CD4-positive, alpha-beta T cell treated with Interleukin-17A for 1 hour (primary cell): ENCODE measurements at places on chromosomes 12 and 14.

GRCh38 chr12:130563323-130563722, 152.8 kb downstream of the RIMBP2 start:
- DNase-seq, result no peak

DNA sequence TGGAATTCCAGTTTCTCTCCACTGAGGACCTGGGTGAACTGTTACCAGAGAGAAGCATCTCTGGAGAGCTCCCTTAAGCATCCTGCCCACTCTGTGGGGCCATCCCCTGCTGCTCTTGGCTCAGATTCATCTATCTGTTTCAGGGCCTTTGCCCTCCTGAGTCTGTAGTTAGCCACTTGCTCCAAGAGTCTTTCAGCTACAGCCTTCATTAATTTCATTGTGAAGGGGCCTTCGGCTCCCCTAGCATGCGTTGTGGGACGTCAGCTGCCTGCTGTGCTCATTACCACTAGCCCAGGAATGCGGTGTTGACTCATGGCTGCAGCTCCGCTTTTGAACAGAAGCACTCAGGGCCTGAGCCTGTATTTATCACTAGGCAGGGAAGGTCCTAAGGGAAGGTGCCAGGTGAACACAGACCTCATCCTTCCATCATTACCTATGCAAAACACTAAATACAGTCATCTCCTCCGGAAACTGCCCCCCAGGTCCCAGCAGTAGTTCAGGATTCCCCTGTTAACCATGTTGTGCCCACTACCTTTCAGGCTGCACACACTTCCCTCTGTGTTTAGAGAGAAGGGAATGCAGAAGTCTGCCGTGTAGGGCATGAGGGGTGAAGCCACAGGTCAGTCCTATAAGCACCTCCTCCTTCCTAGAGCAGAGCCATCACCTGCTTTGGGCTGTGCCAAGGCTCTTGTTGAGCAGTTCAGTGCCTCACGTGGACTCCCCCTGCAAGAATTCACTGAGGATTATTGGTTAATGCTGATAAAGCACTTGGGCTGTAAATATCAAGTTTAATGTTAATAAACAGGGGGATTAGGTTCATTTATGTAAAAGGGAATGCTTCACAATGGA, 191.4 kb downstream of the CACNA1C start:
- no peak for DNase-seq

DNA sequence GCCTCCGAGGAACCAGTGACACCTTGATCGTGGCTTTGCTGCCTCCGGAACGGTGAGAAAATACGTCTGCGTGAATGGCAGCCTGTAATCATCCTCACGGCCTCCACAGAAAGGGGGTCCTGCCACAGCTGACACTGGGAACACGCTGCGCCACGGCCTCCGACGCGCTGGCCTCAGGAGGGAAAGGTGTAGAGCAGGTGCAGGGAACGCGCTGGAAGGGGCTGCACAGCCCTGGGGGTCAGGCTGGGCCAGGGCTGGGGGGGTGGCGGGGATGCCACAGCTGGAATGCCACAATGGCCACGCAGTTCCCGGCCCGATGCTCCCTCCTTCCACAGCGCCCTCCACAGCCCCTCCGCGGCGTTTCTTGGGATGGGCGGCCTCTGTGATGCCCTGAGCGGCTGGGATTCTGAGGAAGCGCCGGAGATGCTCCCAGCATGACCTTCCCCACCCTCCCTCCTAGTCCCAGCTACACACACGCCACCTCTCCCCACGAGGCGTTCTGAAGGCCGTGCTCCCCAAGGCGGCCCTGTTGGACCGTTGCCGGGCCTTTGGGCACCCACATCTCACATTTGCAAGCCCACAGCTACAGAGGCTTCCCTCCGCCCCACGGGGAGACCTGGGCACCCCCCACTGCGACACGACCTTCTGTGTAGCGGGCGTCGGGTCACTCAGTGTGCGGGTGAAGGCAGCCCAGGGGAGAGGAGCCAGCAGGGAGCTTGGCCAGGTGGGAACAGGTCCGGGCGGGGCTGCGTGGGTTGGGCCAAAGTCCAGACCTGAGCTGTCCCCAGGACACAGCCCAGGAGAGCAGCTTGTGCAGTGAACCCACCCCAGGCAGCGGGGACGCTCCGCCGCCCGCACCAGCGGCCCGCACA, 31.8 kb upstream of the GALNT9 start:
- DNase-seq, result no peak

DNA sequence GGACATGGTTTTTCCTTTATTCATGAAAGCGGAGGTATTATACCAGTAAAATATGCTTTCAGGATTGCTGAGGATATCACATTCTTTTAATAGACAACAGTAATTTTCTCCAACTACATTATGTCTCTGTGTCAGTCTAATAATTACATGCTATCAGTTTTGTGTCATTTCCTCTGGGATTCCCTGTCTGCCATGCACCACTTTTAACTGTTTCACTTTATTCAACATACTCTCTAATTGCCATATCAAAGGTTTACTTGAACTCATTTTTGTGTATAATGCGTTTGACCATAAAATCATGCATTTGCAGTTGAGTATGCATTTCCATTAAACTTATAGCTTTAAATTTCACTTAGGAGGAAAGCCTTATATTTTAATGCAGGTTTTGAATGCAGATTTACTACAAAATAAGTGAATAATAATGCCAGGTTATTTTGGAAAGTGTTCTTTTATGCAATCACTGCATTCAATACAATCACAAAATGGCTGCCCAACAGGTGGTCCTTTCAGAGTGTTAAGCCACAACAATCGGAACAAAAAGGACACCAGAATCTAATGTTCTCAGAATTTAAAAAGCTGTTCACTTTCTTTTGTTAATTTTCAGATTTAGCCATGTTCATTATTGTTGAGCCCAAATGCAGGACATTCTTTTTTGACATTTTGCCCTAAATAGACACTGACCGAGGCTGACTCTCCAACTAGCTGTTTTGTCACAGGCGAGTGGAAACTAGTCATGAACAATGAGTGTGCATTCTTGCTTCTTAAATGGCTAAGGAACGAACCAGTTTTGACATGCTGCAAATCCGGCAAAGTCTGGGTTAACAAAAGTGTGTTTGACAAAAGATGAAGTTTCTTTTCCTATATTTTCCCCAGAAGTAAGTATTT, 40.9 kb downstream of the MBIP start:
- DNase-seq, result no peak

DNA sequence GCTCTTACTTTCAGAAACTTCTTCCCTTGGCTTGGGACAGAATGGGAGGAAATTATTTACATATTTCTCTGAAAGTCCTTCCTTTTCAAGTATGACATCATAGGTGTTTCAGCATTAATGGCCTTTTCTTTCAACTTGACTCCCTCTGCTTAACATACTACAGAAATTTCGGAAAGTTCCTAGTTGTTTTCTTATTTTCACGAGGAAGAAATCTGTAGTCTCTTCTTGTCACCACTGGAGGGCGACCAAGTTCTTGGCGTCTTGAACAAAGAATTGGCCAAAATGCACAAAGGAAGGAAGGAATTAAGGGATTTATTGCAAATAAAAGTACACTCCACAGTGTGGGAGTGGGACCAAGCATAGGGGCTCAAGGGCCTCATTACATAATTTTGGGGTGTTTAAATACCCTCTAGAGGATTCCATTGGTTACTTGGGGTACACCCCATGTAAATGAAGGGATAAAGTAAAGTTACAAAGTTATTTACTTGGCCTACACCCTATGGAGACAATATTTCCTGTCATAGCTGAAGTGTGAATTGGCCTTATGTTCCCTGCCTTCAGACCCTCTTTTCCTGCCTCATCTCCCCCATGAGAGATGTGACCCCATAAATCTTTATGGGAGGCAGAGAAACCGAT, 70.4 kb downstream of the RPL10L start:
- no peak for DNase-seq

- DNase-seq, result peak; percentile 98
Measured at GRCh38 chr12:14770496-14771461, 32.5 kb downstream of the WBP11 start.

DNA sequence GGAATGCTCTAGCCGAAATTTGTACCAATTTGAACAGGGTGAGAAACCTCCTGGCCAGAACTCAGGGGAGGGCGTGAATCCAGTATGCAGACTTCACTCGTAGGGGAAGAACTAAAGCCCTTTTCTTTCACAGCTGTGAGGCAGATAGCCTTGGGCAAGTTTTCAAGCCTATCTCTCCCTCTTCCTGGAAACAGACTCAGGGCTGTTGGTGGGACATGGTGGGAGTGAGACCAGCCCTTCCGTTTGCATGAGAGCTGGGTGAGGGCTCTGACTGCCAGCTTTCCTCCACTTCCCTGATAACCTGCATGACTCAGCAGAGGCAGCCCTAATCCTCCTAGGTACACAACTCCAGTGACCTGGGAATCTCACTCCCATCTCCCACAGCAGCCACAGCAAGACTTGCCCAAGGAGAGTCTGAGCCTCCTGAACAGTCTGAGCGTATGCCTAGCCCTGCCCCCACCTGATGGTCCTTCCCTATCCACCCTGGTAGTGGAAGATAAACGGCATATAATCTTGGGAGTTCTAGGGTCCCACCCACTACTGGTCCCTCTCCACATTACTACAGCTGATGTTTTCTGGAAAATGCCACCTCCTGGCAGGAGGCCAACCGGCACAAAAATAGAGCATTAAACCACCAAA, 170.1 kb upstream of the AMIGO2 start:
- DNase-seq, result no peak

DNA sequence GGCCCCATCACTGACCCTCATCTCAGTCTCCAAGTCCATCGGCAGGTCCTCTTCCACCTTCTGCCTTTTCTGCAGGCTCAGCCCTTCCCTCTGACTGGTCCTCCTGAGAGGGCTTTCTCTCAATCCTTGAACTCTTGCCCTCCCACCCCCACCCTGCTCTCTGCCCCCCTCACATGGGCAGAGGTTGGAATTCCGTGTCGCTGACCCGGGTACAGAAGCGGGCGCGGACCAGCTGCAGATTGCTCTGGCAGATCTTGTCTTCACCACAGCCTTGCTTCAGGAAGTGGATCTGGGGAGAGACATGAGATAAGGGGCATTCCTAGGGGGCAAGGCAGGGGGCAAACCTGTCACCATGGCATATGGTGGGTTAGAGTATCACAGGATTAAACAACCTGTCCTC, 12.4 kb downstream of the ITGA7 start:
- DNase-seq, result no peak

GRCh38 chr14:68521961-68522509, 270.8 kb downstream of the ZFP36L1 start:
- DNase-seq, result no peak

- DNase-seq, result no peak
Measured at GRCh38 chr12:94327809-94328208, 131.9 kb downstream of the CEP83 start.

DNA sequence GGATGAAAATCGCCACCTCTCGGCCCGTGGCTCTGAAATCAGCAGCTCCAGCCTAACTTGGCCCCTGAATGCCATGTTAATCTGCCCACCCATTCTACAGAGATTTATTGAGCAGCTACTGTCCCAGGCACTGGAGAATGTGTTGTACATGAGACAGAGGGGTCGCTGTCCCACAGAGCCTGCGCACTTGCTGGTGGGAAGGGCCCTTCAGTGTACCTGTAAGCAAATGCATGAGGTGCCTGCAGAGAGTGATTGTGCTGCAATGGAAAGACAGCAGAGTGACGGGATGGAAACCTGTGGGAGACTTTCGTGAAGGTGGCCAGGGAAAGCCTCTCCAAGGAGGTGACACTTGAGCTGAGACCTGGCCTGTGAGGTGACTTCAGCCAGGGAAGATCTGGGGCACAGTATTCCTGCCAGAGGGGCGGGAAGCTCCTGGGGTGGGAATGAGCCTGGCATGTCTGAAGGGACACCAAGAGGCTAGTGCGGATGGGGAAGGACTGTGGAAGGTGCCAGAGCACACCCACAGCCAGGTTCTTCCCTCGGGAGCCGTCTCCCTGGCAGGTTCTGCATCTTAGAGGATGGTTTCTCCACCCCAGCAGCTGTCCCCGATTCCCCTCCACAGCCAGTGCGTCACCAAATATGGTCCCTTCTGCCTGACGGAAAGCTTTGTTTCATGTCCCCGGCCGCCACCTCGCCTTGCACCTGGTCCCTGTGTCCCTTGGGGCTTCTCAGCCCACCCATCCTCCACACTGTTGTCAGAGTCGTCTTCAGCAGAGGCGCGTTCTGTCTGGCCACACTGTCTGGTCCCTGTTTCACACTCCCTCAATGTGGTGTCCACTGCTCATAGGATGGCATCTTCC, 8.7 kb downstream of the SMIM41 start:
- no peak for DNase-seq

DNA sequence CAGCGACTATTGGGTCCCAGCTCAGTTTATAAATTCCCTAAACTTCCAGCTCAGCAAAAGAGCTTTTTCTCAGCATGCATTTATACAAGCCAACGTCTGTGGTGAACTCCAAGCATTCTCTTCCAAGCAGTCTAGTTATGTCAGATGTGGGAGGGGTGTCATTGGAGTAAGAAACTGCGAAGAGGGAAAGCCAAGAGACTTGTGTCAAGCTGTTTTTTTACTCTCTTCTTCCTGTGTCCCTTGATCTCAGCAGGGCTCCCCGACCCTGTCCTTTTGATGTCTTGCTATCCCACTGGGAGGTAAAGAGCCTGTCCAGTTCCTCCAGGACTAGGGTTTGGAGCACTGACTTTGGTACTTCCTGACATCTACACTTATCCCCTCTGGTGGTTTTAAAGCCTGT, 69.0 kb downstream of the PPM1H start:
- no peak for DNase-seq

GRCh38 chr12:90854136-90854689, 100.8 kb downstream of the CCER1 start:
- peak; percentile 7 for DNase-seq

GRCh38 chr14:96281486-96281885, 25.5 kb downstream of the BDKRB1 start:
- no peak for DNase-seq

DNA sequence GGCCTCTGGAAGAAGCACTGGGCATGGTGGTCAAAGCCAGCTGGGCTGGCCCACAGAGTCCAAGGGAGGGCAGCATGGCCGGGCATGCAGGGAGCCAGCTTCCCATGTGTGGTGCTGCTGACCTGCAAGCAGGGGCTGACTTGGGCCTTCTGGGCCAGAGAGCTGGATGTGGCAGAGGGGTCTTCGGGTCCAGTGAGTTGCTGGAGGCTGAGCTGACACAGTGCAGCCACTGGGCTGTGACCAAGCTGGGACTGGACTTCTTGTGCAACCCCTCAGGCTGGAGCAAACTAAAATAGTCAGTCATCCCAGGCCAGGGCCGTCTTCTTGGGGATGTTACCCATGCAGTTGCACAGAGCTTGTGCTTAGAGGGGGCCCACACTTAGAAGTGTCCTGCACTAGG, 7.3 kb upstream of the RIN3 start:
- DNase-seq, result no peak

DNA sequence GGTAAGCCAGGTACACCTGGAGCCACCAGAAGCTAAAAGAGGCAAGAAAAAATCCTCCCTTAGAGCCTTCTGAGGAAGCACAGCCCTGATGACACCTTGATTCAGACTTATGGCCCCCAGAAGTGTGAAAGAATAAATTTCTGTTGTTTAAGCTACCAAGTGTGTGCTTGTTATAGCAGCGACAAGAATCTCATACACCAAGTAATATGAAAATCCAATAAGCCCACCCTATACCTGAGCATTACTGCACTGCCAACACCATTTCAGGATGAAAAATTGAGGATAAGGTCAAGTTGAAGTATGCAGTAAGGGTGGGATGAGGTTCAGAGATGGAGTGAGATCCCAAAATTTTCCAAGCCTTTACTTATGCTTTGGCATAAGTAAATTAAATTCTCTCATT, 163.6 kb upstream of the CCDC196 start:
- no peak for DNase-seq

- no peak for DNase-seq
Measured at GRCh38 chr12:25629341-25629740, 76.3 kb upstream of the LMNTD1 start.

GRCh38 chr14:51006781-51007211, 62.5 kb upstream of the PYGL start:
- DNase-seq, result no peak

- no peak for DNase-seq
Measured at GRCh38 chr12:76508128-76508980, 51.2 kb downstream of the OSBPL8 start.
